ENCODE measurements at places on chromosomes 3 and 15. TPM values are rescaled to one million over a fixed set of nuclear protein-coding genes. Genes with fewer than 3 reads are reported as not detected.

The TIMP4 gene
- 25.1 TPM for polyA plus RNA-seq

The NPHP3 gene
- polyA plus RNA-seq, result 13.0 TPM

- no peak for DNase-seq
These were observed 839.8 kb downstream of the NTRK3 start for GRCh38 chr15:87416591-87417257.

DNA sequence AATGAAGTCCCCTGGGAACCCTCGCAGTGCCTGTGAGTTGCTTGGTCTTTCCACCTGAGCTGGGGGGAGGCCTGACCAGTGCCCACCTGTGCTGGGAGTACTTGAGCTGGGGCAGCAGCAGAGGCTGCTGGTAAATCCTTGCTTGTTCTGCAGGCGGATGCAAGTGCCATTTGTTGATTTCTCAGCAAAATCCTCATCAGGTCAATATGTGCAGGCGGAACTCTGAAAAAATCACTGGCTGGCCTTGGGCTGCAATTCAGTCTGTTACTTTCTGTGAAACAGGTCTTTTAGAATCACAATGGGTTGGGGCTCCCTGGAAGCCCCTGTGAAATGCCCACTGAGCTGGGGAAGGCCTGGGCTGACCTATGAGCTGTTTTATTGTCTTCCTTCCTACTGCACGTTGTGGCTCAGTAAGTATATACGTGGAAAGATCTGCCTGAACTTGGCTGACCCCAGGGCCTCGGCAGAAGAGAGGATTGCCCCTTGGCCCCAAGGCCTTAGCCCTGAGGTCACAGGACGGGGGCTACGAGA is 182.0 kb upstream of the RGMA start:
- DNase-seq, result no peak

- DNase-seq, result no peak
These were observed 62.5 kb upstream of the SKOR1 start for GRCh38 chr15:67762610-67763368.

DNA sequence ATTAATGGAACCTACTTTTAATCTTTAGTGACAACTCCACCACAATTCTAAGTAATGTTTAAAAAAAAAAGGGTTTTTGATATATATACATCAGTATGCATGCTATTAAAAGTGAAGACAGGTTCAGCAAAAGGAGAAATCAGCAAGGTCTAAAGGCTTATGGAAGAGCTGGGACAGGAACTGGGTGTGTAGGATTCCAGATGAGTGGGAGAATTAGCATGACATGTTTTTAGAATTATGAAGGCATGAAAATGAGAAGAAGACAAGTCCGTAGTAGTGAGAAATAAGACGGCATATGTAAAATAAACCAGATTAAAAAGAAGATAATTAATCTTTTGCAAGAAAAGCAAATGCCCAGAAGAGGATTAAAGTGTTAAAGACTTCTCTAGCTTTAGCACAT is 52.0 kb downstream of the CBLB start:
- no peak for DNase-seq

All from urinary bladder (tissue), 4 donors.